ENCODE measurements at places on chromosomes 3 and 15.

DNA sequence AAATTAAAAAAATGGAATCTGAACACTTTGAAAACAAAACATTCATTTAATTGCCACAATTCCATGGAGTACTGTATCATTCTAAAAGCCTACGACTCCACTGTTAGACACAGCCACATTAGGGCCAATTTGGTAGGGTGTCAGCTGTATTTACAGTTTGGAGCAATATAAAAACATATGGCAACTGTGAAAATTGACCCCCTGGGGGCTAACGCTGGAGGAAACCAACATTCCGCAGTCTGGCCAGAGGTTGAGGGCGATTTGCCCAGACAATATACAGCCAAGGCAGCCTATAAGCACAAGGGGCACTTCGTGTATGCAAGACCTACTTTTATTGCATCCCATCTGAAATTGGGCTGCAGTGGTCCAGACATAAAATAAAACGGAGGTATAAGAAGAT lies 476.5 kb upstream of the WNT5A start:
- no peak for DNase-seq

DNA sequence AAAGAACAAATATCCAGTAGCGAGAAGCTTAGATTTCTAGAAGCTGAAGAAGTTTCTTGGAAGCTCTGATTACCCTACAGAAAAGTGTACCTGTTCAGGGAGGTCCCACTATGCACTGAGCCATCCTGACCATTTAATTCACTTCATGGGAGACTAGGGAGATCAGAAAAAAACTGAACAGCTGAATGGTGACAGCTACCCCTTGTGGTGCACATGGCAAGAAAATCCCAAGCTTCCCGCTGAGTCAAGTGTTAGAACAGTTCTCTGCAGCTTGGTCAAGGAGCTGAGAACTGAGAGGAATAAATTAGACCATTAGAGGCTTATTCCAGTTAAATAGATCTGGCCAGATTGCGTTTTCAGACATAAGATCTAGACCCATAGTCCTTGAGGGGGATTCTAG lies 197.2 kb upstream of the VEPH1 start:
- no peak for DNase-seq

GRCh38 chr3:54706738-54707137 lies 221.1 kb downstream of the LRTM1 start:
- DNase-seq, result no peak

DNA sequence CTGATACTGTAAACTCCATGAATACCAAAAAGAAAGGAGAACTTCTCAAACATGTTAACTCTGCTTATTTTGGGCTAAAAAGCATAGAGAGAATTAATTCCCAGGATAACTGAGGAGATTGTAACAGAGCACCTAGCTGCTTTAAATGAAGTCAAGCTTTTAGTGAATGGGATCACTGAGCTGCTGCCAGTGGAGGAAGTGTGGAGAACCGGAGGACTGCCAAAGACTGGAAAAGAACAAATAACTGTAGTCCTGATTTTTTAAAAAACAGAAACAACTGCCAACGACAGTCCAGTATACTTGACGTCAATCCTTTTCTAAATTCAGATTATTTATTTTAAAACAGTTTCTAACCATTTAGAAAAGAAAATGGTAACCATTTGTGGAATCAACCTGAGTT lies 3.3 kb downstream of the C3orf70 start:
- DNase-seq, result peak; percentile 54

- DNase-seq, result no peak
These were observed 528 bp upstream of the TATDN2 start for GRCh38 chr3:10247679-10248183.

DNA sequence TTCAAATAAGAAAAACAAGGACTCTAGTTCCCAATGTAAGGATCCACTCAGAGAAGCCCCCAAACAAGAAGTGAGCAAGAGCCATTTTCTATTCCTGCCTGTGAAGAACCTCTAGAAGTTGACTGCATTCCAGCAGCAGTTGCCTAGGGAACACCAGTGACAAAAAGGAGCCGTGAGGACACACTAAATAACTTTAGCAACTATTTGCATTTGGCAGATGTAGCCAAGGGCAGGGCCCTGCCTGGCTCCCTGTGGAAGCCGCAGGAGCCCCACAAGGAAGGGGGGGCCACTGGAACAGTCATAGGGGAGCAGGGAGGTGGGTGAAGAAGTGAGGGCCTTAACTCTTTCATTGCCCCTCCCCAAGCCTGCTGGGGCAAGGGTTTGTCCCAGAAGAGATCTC lies 470.2 kb upstream of the PROK2 start:
- DNase-seq, result peak; percentile 92

DNA sequence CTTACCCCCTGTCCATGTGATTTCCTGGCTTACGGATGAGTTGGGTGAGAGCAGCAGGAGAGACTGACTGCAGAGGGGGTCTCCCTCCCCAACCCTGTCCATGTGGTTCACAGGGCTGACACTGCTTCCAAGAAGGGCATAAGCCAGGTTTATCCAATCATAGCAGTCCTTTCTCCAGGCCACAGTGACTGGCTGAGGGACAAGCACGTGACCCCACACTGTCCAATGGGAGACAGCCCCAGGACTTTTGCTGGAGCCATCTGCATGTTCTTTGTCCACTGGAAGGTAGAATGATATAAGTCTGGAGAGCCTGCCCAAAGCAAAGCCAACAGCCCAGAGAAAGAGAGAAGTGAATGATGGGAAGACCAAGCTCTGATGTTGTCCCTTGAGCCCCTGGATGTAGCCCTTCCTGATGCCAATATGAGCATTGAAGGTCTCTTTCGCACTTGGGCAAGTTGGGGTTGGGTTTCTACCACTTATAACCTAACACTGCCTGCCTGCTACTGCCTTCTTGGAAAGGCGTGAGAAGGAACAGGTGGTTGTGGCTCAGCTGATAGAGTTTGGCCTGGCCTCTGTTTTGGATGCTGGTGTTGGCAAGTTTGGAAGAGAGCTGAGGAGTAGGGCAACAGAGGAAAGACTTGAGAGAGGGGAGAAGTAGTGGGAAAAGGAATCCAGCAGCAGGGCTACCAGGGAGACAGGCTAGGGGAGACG lies 41.3 kb upstream of the GRIP2 start:
- no peak for DNase-seq

GRCh38 chr15:67652586-67652985 lies 110.1 kb downstream of the MAP2K5 start:
- DNase-seq, result no peak

GRCh38 chr15:73240866-73241499 lies 127.8 kb downstream of the HCN4 start:
- DNase-seq, result peak; percentile 69

- no peak for DNase-seq
These were observed 56.6 kb downstream of the BHLHE40 start for GRCh38 chr3:5035692-5036391.

All from lung (tissue), 17 donors.